IMR-90 (cell line): ENCODE measurements at places on chromosomes 3 and 15. TPM values are rescaled to one million over a fixed set of nuclear protein-coding genes. Genes with fewer than 3 reads are reported as not detected.

The SH2D7 gene
- not detected in 2 replicates for polyA plus RNA-seq

- DNase-seq = peak; percentile 33
Measured at GRCh38 chr15:69784798-69785566, 312.7 kb downstream of the TLE3 start.

DNA sequence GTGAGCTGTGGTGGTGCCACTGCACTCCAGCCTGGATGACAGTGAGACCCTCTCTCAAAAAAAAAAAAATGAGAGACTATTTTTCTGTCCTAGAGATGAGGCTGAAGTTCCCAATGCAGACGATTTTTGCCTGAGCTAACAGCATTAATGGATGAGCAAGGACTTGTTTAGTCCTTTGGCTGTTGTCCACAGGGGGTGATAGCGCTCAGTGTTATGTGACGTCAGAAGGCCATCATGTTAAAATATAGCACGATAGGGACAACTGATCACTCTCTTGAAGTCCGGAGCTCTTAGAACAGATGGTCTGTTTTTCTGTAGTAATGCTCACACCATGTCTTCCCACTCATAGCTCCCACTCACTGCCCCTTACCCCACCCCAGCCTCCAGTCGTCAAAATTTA is 6.8 kb downstream of the TRNT1 start:
- DNase-seq = peak; percentile 23

DNA sequence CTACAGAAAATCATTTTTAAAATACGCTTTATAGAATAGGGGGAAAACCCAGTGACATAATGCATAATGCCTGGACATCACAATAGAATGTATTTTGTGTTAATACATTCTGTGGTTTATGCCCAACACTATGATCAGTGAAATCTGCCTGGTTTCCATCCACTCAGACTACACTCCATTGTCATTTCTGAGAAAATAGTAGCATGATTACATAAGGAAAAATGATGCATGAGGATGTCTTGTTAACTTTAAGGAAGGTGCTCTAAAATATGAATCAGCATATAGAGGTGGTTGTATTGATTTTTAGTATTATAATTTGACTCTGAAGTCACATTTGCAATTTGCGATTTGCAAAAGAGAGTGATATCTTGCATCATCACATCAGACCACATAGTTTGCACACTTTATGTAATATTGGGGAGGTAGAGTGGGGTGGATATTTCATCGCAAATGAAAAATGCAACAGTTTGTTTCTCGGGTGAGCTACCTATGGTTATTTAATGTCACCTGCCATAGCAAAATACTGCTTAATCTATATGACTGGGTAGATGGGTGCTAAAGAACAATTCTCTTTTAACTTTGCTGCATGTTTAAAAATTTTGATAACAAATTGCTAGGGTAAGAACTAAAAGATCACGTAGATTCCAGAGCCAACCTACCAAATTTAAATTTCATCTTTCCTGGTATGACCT is 403.9 kb downstream of the IL5RA start:
- no peak for DNase-seq

DNA sequence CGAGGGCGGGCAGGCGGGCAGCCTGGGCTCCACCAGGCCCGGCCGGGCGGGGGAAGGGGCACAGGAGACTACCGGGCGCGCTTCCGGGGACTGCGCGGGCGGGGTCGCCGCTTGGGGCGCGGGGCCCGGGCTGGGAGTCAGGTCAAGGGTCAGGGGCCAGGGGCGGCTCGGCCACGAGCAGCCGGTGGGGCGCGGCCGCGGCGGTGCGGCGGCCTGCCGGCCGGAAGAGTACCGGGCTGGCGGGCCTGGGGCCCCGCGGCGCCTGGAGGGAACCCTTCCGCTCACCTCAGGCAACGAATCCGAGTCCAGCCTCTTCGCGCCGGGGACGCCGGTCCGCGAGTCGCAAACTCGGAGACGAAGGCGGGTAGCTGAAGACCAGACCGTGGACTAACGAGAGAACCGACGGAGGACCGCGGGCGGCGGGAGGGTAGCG is 225 bp downstream of the RHOA start:
- no peak for DNase-seq

The KIF7 gene
- 9.0 and 11.5 TPM in 2 replicates for polyA plus RNA-seq

- peak; percentile 34 for DNase-seq
Measured at GRCh38 chr15:57133127-57133968, 214.9 kb downstream of the TCF12 start.

The GATA2 gene
- 13.5 and 15.0 TPM in 2 replicates for polyA plus RNA-seq

DNA sequence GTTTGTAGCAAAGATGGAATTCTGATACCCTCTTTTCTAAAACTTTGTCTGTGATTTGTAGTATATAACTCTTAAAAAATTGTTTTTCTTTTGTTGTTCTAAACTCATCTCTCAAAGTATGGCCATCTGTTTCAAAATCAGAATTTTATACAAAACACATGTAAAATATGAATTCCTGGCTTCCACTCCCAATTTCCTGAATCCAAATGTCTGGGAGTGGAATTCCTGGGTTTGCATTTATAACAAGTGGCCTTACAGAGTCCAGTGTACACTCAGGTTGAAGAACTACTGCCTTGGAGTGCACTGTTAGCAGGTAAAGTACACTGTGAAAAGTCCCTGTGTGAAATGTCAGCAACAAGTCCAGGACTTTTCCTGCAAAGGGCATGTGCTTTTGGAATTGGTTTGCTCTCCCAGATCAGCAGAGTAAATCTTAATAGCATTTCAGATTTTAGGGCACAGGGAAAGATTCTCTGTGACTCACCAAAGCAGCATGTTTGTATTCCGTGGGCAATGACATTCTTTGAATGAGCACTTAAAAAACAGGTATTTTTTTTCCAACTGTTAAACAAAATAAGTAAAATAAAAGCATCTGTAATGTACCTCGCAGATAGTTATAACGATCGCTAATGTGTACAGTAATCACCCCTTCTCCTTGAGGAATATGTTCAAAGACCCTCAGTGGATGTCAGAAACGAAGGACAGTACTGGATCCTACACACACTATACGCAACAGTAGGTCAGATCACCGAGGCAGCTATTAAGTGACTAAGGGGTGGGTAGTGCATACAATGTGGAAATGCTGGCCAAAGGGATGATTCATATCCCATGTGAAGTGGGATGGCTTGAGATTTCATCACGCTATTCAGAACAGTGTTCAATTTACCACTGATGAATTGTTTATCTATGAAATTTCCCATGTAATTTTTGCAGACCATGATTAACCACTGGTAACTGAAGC is 2.0 kb upstream of the CLDN16 start:
- DNase-seq = peak; percentile 98
